ENCODE measurements at places on chromosomes 3 and 15.
A peak's percentile ranks its signal among the peaks of the same experiment; 100 is the strongest.

- DNase-seq = peak; percentile 48
Measured at GRCh38 chr3:158384019-158384418, 187.0 kb upstream of the MLF1 start.

GRCh38 chr3:52721002-52721729 is 15.3 kb downstream of the SPCS1 start:
- DNase-seq = peak; percentile 29

DNA sequence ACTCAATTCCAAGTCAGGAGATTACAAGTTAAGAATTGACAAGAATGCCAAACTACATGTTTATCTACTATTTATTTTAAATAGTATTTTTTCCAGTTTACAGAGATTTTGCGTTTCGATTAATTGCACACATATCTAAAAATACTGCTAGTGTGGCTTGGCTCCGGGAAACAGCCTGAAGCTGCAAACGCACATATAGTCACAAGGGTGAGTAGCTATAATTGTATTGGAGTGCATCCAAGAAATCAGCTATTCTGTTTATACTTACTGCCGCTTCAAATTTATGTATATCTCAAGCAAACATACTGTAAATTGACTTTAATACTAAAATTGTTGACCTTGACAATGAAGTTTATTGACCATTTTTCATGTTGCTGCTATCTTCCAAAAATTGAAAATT is 77.0 kb upstream of the PLSCR5 start:
- no peak for DNase-seq

- no peak for DNase-seq
Measured at GRCh38 chr15:51924156-51925068, 47.2 kb downstream of the LEO1 start.

DNA sequence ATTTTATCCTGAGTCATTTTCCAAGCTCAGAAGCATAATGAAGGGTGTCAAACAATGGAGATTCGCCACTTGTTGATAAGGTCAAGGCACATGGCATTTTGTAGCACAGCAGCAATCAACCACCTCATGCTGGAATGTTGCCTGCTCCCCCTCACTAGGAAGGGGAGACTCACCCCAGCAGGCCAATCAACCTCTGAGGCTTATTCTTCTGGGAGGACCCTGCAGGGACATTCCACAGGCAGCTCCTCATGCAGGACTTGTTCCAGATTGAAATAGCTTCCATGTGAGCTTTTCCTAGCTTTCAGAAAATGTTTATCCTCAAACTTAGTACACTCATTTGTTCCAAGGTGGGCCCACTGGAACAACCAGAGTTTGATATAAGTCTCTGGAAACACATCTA is 77.6 kb downstream of the SSR3 start:
- DNase-seq = no peak

DNA sequence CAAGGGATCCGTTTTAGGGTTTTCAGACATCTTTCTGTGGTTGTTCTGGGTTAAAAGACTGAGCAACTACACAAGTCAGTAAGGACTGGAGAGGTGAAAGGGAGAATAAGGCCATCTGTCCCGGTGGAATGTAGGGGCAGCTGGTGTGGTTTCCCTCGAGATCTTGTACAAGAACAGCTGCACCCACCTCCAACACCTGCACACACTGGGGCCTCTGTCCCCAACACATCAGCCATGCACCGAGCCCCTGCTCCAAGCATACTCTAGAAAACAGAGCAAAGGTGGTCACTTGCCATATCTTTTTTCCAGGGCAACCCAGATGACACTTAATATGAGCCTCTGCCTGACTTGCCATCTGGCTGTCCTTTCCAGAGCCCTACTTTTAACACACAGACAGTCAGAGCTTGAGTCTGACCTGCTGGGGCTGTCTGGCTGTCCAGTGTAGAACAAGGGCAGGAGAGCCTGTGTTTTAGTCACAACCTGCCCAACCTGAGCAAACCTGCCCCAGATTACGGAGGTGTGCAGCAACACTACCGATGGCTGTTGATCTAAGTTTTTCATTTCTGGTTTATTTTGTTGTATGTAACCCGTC is 12.2 kb downstream of the MAN2A2 start:
- no peak for DNase-seq

- DNase-seq = no peak
Measured at GRCh38 chr3:8070011-8070410, 431.6 kb upstream of the LMCD1 start.

DNA sequence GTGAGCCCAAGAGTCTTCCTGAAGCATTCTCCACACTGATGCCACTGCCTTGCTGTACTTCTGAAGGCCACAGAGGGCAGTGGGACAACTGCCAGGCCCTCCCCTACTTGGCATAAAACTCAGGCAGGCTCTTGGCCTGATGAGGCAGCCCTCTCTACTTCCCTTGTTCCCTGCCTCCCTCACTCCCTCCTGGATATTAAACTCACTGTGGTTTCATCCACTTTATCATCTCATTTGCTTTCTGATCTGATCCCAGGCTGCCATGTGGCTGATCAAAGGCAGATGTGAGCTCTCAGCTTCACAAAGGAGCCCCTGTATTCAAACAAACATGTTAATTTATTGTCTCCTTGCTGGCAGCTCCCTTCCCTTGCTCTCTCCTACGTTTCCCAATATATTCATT is 533.5 kb downstream of the IGSF11 start:
- no peak for DNase-seq

GRCh38 chr3:194125442-194125841 is 10.5 kb upstream of the HES1 start:
- no peak for DNase-seq

- no peak for DNase-seq
Measured at GRCh38 chr15:98003518-98003917, 43.0 kb downstream of the ARRDC4 start.

DNA sequence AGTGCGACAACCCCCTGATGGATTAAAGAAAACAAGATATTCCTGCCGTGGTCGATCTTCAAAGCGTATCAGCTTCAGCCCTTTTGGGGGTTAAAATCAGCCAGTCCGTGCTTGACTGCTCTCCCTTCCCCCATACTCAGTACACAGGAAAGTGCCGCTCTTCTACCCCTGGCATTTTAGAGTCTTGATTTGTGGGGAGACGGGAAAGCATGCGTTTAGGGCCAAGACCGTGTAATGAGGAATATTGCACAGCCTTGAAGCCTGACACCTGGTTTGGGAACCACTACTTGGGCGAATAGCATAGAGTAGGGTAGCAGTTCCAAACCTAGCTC is 540 bp upstream of the EDC3 start:
- no peak for DNase-seq

DNA sequence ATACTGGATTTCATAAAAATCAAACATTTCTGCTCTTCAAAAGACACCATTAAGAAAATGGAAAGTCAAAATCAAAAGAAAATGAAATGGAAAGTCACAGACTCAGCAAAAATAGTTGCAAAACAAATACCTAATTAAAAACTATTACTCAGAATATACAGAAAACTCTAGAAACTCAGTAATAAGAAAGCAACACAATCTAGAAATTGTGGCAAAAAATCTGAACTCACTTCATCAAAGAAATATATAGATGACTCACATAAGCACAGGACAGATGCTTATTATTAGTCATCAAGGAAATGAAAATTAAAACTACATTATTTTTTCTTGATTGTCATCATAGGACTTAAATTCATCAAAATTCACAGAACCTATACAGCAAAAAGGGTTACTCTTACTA is 430.0 kb downstream of the SHQ1 start:
- no peak for DNase-seq

GRCh38 chr15:46265664-46266347 is 631.0 kb downstream of the SQOR start:
- DNase-seq = no peak

- DNase-seq = peak; percentile 80
Measured at GRCh38 chr3:141370065-141370533, 1.8 kb downstream of the ZBTB38 start.

- DNase-seq = peak; percentile 18
Measured at GRCh38 chr3:193605876-193606275, 12.9 kb downstream of the OPA1 start.

GRCh38 chr3:120601554-120601953 is 5.4 kb downstream of the NDUFB4 start:
- no peak for DNase-seq

DNA sequence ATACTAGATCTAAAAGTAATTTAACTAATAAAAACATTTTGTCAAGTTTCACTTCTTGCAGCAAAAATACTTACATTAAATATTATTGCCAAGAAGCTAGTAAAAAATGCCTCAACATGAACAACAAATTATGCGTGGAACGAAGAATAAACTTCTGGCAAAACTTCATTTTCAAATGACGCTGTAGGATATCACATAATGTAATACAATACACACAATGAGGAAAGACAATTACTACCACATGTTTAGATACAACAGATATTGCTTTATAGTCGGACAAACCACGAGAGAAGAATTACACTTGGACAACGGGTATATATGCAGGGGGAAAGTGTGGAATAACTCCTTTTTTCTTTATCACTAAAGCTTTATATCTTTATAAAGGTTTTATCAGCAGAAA is 21.6 kb downstream of the P3H2 start:
- DNase-seq = no peak

DNA sequence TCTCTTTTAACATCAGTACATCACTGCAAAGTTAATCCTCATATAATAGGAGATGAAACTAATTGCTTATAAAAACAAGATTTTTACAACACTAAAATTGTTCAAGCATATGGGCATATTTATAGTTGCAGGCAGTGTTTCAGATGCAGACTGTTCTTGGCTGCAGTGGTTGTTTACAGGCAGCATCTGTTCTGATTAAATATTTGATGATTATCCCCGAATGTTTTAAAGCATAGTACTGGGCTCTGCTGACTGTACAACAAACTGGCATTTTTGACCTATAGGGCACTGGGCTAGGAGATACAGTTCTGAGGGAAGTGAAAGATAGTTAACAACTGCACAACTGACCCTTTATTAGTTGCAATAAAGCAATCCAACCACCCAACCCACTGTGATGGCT is 113.6 kb downstream of the UBE3A start:
- DNase-seq = no peak

GRCh38 chr3:101303089-101303731 is 17.2 kb downstream of the IMPG2 start:
- DNase-seq = peak; percentile 24

GRCh38 chr3:72079369-72079872 is 294.5 kb upstream of the PROK2 start:
- DNase-seq = no peak

- no peak for DNase-seq
Measured at GRCh38 chr3:25648925-25649830, 15.5 kb downstream of the TOP2B start.

DNA sequence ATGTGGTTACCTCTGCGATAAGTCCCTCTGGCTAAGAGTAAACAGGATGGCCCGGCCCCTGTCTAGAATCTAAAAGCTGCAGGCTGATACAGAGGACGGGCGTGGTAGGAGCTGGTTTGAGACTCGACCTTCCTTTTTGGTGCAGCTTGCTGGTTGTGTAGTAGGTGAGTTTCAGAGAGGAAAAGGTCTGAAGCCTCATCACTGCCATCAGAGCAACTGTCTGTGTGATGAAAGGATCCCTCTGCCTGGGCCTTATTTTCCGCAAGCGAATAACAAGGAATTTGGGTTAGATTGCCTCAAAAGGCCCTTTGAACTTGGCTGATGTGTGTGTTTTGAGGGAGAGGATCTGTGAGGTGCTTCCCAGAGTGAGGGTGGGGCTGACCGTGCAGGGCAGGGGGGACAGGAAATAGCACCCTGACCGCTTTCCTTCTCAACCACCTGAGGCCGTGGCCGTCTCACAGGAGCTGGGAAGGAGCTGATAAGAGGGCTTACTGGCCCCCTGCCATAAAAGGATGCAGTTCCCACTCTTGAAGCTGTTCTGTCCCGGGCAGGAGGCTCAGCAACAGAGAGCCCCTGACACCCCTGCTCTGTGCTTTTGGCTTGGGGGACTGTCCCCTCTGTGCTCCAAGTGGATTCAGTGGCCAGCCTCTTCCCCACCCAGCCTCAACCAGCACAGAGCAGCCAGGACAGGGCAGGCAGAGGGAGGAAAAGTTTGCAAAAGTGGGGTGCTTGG is 45.6 kb upstream of the TFRC start:
- no peak for DNase-seq

- DNase-seq = no peak
Measured at GRCh38 chr3:117692416-117692995, 982.9 kb downstream of the TUSC7 start.

DNA sequence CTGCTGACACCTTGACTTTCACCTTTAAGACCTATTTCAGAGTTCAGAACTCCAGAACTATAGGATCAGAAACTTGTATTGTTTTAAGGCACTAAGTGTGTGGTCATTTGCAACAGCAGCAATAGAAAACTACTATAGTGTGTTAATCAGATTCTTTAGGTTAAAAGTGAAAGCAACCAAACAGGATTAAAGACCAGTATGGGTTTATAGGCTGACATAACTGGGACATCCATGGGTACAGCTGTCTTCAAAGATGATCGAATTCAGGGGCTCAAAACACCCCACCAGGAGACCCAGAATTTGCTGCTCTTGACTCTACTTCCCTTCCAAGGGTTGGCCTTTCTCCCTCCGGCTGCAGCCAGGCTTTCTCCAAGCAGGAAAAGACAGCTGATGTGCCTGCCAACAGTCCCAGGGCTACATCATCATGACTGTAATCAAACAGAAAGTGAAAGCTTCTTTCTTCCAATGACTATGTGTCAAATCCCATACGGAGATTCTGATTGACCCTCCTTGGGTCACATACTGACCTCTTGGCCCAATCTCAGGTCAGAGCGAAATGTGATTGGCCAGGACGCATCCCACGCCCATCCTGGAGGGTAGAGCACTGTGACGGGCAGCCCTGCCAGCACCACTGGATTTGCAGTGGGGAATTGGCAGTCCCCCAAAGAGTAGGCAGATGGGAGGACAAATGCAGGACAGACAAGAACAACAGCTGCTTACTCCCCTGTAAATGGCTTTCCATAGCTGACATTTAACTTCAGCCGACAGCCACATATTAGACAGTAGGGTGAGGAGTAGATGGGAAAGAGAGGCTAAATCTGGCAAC is 51.4 kb upstream of the RNF7 start:
- DNase-seq = no peak

DNA sequence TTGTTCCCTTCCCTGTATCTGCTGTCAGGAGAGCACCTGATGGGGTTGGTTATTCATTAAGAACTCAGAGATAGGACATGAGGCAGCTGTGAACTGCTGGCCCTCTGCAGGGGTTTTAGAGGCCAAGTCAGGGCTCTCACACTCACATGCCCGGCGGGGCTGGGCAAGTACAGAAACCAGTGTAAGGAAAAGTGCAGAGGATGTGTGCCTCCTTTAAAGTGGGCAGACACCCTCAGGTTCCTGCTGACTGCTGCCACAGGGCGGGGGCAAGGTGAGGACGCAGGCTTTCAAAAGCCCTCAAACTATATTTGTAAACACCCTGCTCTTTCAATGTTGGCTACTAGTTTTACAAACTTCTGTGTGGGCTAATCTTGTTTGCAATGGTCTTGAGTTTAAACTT is 22.4 kb downstream of the CXCR6 start:
- no peak for DNase-seq

GRCh38 chr3:195263193-195263924 is 7.6 kb downstream of the XXYLT1 start:
- no peak for DNase-seq
